ENCODE measurements at places on chromosomes 7 and 10.

DNA sequence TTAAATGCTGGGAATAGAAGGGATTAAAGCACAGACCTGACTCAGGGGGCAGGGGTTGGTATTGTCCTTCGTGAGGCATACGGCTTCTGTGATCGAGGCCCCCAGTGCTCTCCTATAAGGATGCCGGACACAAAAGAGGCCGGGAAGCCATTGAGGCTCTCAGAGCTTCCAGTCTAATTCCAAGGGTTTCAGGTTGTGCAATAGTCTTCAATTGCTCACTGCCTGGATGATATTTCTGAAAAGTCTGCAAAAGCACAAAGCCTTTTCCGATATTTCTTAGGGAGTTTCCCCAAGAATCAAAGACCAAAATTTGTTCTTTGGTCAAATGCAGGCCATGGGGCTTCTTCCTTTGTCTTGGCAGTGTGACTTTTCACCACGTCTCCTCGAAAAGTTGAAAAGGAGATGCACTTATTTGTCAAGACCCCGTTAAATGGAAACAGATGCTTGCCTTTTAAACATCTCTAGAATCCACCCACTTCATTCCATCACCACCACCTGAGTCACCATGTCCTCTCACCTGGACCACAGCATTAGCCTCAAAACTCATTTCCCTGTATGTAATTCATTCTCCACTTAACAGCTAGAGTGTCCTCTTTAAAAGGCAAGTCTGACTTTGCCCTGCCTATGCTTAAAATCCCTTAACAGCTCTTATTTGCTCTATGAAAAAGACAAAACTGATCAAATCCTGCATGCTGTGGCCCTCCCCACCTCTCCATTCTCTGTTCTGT lies 134.8 kb upstream of the NAMPT start:
- DNase-seq: no peak

- no peak for DNase-seq
Observed at GRCh38 chr7:77481615-77482014, 55.5 kb upstream of the PTPN12 start.

DNA sequence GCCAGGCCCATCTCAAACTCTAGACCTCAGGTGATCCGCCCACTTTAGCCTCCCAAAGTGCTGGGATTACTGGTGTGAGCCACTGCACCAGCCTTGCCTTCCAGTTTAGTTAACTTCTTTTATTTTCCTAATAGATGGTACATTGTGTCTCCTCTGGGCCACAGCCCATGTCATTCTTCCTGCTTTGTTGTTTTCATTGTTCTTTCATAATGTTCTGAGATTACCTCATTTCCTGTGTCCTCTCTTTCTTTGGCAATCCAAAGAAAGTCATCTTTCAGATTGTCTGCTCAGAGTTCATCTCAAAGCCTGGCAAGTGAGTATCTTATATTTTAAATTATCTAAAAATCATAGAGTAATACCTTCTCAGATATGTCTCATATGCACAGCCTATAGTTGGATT lies at the start of gene OLAH:
OLAH (plus strand) TSS at position 270 of the 400 bp plus-strand sequence. CDS start 3,346 bp downstream, outside the sequence.
- no peak for DNase-seq

- DNase-seq: no peak
Observed at GRCh38 chr10:52115823-52116222, 198.3 kb upstream of the DKK1 start.

- DNase-seq: no peak
Observed at GRCh38 chr7:113267271-113267670, 148.9 kb upstream of the SMIM30 start.

- no peak for DNase-seq
Observed at GRCh38 chr10:8238986-8239385, 184.5 kb downstream of the GATA3 start.

GRCh38 chr10:43699516-43699915 lies 50.8 kb upstream of the ZNF32 start:
- no peak for DNase-seq
